Mesenteric fat pad (tissue), 1 donor: ENCODE measurements at places on chromosomes 7 and 10. TPM values are rescaled to one million over a fixed set of nuclear protein-coding genes. Genes with fewer than 3 reads are reported as not detected.
A peak's percentile ranks its signal among the peaks of the same experiment; 100 is the strongest.

GRCh38 chr7:36663481-36663880 lies 60.8 kb downstream of the AOAH start:
- no peak for DNase-seq

DNA sequence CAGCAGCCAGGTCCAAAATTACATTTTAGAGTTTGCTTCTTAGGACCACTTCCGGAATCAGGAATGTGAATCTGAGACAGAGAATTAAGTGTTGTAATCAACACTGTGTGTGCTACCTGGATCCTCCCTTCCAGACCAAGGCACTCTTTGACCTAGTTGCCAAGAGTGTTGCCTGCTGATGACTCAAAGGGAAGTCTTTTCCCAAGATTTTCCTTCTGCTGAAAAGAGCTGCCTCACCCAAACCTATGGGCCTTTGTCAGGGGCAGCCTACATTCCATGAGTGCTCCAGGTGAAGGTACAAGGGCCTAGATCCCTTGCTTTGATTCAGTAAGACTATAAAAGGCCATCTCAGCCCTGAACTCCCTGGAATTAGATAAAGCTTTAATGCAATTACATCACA lies 712.5 kb upstream of the ANKRD30A start:
- DNase-seq = no peak

DNA sequence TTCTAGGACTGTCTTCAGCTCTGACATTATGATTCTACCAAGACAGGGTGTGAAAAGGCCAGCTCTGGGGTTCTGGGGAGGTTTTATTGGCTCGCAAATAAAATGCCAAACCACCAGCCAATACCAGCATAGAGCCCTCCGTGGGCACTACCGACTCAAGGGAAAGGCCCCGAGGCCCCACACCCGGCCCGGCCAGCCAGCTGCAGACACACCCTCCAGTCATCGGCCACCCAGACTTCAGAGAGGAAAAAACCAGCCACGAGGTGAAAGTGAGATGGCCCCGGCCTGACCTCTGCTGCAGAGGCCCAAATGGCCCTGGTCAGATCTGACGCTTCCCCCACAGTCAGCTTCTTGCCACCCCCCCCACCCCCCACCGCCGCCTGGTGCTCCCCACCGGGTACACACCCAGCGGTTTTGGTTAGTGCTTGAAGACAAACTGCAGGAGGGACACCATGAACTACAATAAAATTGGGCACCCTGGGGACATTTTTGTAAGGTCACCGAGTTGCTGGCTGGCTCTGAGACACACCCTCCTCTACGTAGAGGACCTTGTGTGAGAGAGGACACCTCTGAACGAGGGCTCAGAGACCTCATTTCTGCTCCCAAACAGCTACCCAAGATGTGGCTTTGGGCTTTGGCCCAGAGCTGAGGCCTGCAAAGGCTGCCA lies 79.9 kb downstream of the PRKAG2 start:
- no peak for DNase-seq

DNA sequence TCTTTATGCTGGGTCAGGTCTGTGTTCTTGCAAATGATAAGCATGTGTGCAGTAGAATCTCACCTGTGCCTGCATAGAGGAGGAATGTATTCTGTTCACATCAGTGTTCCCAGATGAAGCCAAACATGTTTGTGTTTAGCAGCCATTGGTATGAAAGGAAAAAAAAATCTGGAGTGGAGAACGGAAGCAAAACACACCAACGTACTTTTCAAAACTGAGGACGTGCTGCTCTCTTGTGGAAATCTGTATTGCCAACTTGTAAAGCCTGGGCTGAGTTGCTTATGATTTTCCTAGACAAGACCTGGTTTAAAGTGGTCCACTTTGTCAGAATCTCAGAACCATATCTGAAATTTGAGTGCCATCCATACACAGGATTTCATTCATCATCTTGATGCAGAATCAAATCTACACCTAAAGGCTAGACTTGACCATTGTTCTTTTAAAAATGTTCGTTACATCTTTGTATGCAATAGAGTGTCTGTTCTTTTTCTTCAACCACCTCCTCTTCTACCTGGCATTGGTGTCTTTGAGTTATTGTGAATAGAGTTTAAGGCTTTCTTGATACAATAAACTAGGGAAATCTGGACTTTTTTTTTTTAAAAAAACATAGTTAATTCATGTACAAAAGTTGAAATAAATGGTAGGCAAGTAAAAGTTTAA lies 367.7 kb downstream of the PHF14 start:
- DNase-seq = no peak

GRCh38 chr10:48531486-48531885 lies 73.4 kb downstream of the ARHGAP22 start:
- no peak for DNase-seq

GRCh38 chr10:90308223-90308622 lies 549.6 kb downstream of the HTR7 start:
- no peak for DNase-seq

- no peak for DNase-seq
Measured at GRCh38 chr7:24854866-24855265, 97.6 kb upstream of the GSDME start.

DNA sequence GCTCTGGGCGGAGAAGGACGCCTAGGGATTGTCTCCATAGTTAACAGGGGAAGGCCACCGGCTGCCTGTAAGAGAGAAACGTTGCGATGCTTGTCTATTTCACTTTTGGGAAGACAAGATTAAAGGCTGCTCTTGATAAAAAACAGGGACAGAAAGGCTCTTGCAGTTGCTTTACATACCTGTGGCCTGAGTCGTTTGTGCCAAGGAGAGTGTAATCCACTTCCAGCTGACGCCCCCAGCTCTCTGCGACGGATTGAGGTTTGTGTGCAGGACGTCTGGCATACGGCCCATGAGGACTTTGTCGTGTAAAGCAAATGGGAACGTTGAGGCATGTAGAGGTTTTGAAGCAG lies 1.1 kb downstream of the MAP3K8 start:
- no peak for DNase-seq

- DNase-seq = no peak
Measured at GRCh38 chr10:47133871-47134570, 166.0 kb upstream of the GDF10 start.

GRCh38 chr10:42648512-42648911 lies 10.1 kb upstream of the ZNF33B start:
- DNase-seq = no peak

DNA sequence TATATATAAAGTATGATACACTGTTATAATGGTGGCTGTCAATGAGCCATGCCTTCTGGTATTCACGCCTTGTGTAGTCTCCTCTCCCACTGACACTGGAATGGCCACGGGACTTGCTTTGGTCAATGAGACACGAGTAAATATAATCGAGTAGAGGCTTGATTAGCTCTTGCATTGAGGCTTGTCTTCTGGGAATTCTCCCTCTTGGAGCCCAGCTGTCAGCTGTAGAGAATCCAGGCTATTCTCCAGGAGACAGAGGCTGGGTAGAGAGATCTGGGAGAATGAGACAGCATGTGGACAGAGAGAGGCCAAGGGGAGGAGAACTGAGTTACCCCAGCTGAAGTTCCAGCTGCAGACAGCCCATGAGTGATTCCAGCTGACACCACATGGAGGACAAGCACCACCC lies 25.2 kb upstream of the PLCE1 start:
- no peak for DNase-seq

DNA sequence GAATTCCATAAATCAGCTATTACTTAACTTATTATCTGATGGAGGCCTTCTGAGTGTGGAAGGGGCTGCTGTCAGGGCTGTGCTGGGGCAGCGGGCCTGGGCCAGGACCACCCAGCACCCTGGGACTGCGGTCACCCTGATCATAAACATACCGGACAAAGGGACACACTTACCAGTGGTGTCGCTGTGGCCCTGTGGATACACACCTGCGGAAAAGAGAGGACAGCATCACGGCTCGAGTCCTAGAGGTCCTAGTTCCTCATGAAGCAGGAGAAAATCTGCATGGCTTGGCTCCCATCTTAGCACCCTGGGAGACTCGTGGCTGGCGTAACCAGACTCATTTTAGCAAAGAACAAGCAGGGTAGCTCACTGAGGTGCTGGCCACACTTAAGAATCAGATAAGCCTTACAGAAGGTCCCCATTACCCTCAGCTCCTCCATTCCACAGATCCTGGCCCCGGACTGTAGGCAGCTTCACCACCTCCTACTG lies 17.7 kb downstream of the IL15RA start:
- DNase-seq = peak; percentile 65

GRCh38 chr10:26380815-26381214 lies 57.3 kb upstream of the APBB1IP start:
- DNase-seq = no peak

- no peak for DNase-seq
Measured at GRCh38 chr10:75904499-75905283, 473.3 kb downstream of the LRMDA start.

DNA sequence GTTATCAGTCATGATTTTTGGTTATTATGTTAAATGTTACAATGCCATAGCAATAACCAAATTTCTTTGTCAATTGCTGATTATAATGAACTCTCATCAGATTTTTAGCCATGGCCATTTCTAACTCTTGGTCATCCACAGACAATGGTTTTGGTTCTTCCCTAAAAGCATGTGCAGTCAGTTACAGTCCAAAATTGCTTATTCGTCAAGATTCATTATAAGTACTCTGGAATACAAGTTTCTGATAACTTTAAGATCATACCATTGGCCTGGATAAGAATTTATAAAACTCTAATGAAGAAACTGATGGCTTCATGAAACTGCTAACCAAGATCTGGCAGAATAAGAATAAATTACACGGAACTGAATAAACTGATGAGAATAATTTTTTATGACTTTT lies 50.9 kb downstream of the PDZD8 start:
- no peak for DNase-seq

- DNase-seq = peak; percentile 73
Measured at GRCh38 chr7:157471259-157472125, 134.7 kb downstream of the DNAJB6 start.

DNA sequence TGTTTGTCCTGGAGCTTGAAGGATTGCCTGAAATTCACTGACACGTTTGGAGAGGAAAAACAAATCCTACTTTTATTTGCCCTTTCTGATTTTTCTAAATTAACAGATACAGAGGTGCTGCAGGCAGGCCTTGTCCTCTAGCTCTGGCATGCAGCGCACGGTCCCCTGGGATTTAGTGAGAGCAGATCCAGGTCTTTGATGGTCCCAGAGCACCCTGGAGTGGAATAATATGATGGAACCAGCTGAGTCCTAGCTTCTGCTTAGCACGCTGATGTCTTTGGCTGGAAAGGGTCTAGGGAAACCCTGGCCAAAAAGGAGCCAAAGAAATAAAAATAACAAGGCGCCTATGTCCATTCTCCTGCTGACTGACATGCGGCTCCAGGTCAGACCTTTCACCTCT lies 40.5 kb downstream of the C10orf120 start:
- peak; percentile 43 for DNase-seq

- DNase-seq = no peak
Measured at GRCh38 chr7:39647816-39648215, 24.4 kb downstream of the RALA start.

GRCh38 chr7:47670729-47671128 lies 88.8 kb upstream of the TNS3 start:
- DNase-seq = no peak

DNA sequence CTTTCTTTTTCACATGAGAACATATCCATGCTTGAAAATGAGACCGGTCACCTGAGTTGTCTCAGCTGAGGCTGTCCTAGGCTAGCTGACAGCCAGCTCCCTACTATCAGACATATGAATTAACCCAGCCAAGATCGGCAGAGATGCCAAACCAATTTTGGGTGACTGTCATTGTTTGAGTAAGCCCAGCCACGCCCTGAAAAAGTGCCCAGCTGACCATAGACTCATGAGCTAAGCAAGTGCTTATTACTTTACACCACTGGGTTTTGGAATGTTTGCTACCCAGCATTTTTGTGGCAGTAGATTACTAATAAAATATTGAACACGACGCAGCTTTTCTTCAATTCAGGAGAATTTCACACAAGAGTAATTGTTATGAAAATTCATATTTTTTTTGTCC lies 265.2 kb upstream of the LYZL1 start:
- no peak for DNase-seq

DNA sequence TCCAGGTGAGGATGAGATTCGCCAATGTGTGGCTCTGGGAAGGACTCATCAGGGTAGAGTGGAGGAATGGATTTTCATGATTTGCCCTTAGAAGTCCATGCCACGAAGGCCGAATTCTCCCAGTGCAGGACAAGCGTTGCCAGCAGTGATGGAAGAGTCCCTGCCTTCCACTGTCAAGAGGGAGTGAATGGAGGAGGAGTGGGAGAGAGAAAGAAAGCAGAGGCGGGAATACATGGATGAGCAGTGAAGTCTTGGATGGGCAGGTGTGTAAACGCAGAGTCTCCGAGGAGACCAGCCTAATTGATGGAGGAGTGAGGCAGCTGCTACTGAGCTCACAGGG lies 419.2 kb downstream of the GLRX3 start:
- DNase-seq = no peak

GRCh38 chr10:1134156-1134555 lies 78.0 kb downstream of the WDR37 start:
- DNase-seq = no peak

DNA sequence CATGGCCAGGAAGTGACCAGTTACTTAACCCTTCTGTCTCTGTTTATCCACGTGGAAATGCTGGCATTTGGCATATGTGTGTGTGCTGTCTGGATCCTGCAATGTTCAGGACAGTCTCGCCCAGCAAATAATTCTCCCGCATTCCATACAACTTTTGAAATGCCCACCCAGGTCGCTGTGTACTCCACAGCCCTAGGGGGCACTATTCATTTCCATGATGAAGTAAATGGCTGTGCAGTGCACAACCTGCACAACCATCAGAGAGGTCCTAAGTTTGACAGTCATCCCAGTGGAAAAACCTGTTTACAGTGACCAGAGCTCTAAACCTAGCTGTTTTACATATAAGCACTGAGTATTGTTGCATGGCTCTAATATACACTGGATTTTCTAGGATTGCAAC lies 38.1 kb downstream of the ZNF503 start:
- DNase-seq = no peak

DNA sequence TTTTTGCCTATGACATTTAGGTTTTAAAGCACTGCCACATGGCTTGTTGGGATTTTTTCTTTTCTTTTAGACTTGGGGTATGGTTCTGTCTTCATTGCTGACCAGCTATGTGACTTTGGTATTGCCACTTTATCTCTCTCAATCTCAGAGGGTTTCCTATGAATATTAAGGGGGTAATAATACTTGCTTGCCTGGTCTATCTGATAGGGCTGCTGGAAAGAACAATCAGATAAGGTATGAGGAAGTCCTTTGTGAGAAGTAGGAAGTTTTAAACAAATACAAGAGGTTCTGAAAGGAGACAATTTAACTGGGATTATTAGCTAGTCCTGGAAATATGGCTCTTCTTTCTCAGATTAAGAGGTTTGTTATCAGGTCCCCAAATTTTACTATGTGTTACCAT lies 80.8 kb downstream of the ZNF92 start:
- DNase-seq = no peak

- no peak for DNase-seq
Measured at GRCh38 chr10:97072851-97073665, 112.7 kb downstream of the SLIT1 start.

- no peak for DNase-seq
Measured at GRCh38 chr10:92567952-92568600, 5.8 kb downstream of the IDE start.

GRCh38 chr10:113712755-113713639 lies 33.3 kb downstream of the CASP7 start:
- no peak for DNase-seq

CYP3A4 gene
- 0.26 TPM for total RNA-seq

SPRN gene
- total RNA-seq = not detected

FAM237B gene
- total RNA-seq = not detected

UCN3 gene
- not detected for total RNA-seq

RRP12 gene
- 38.6 TPM for total RNA-seq

LRMDA gene
- 26.6 TPM for total RNA-seq

SH2B2 gene
- total RNA-seq = 8.9 TPM

PLPP4 gene
- not detected for total RNA-seq

AGFG2 gene
- total RNA-seq = 14.1 TPM
